Astrocyte (in vitro differentiated cells and primary cell): ENCODE measurements at places on chromosomes 2 and 18. TPM values are rescaled to one million over a fixed set of nuclear protein-coding genes. Genes with fewer than 3 reads are reported as not detected.

The TDRD15 gene
- total RNA-seq, result not detected in 2 replicates

The ST6GAL2 gene
- total RNA-seq, result 59.8 and 120 TPM in 2 replicates

The CLEC4F gene
- total RNA-seq, result not detected in 2 replicates

The UGT1A5 gene
- total RNA-seq, result not detected in 2 replicates

The IRS1 gene
- 34.2 and 45.0 TPM in 2 replicates for total RNA-seq

The GAREM1 gene
- total RNA-seq, result 9.0 and 9.9 TPM in 2 replicates

The IGFBP5 gene
- 422 and 452 TPM in 2 replicates for total RNA-seq

The DYNAP gene
- total RNA-seq, result not detected in 2 replicates

The DYTN gene
- total RNA-seq, result not detected in 2 replicates

The PDE1A gene
- total RNA-seq, result 0.32 TPM in 1 of 2 replicates, not detected in the other
